ENCODE measurements at places on chromosomes 16 and 17.

DNA sequence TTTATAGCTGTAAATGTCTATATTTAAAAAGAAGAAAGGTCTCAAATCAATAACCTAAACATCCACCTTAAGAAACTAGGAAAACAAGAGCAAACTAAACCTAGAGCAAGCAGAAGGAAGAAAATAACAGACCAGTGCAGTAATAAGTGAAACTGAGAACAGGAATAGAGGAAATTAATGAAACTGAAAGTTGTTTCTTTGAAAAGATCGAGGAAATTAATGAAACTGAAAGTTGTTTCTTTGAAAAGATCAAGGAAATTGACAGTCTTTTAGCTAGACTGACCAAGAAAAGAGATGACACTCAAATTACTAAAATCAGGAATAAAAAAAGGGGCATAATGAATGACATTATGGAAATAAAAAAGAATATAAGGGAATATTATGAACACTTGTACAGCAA lies 46.4 kb downstream of the SLFN5 start:
- H3K4me1 ChIP-seq = peaks cover 16% of the 10 kb centered on the region
- peak overlapping the region; percentile 4 for H3K4me3 ChIP-seq
- H3K27ac ChIP-seq = no peak overlapping the region
- H3K36me3 ChIP-seq = no peaks in the 10 kb centered on the region
- no peaks in the 10 kb centered on the region for H3K27me3 ChIP-seq
- DNase-seq = no peak

DNA sequence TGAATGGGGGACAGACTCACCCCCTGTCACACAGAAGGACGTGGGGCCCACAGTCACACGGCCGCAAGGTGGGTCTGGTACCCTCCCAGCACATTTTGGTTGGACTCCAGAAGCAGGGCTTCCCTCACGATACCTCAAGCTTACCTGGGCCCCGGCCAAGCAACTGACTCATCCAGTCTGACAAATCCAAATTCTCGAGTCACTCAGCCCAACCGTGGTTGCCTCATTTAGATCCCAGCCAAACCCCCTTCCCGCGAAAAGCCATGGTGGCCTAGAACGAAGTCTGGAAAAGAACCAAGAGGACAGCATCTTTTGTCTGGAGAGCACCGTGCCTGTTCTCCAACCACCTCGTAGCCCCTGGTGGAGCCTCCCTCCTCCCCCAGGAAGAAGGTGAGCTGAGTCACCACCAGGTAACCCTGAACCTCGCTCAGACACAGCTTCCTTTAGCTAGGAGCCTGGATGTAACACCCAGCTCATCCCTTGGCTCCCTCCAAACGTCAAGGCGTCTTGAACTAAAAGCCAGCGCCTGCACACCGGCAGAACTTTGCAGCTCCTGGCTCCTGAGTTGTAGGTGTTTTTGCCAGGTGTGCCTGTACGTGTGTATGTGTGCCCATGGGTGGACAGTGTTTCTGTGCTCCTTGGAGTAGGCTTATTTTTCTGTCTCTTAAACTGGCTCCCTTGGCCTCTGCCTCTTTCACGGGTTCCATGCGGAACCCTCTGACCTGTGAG lies 78.9 kb downstream of the CMIP start:
- H3K27me3 ChIP-seq = no peaks in the 10 kb centered on the region
- peaks cover 73% of the 10 kb centered on the region for H3K4me1 ChIP-seq
- peaks cover 4% of the 10 kb centered on the region for H3K36me3 ChIP-seq
- no peak overlapping the region for H3K27ac ChIP-seq

DNA sequence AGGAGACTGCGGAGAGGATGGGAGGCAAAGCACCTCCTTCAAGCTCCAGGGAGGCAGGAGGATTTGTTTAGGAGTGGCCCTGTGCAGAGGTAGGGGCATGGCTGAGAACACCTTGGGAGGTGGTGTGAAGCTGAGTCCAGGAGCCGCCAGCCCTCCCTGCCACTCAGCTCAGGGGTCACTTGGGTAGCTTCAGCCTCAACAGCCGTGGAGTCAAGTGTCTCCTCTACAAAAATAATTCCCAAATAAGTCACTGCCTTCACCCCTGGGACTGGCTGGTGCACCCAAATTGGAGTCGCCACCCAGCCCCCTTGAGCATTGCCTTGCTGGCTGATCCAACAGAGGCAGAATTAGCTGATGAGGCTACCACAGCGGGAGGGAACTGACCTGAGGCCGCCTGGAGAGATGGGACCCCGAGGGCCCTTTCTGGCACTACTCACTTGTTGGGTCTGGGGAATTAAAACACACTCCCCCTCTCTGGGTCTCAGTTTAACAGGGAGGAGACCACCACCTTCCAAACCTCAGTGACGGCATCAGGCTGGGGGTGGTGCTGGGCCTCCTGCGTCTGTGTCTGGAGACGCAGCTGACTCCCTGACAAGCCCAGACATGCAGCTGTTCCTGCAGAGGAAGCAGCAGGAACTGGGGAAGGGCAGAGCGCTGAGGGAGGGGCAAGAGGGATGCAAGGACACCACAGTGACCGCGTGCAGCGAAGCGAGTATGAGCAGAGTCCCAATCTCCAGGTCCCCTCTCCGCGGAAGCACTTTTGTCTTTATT lies 87.9 kb upstream of the TOB1 start:
- H3K36me3 ChIP-seq = no peaks in the 10 kb centered on the region
- peaks cover 24% of the 10 kb centered on the region for H3K4me1 ChIP-seq
- no peak for DNase-seq

DNA sequence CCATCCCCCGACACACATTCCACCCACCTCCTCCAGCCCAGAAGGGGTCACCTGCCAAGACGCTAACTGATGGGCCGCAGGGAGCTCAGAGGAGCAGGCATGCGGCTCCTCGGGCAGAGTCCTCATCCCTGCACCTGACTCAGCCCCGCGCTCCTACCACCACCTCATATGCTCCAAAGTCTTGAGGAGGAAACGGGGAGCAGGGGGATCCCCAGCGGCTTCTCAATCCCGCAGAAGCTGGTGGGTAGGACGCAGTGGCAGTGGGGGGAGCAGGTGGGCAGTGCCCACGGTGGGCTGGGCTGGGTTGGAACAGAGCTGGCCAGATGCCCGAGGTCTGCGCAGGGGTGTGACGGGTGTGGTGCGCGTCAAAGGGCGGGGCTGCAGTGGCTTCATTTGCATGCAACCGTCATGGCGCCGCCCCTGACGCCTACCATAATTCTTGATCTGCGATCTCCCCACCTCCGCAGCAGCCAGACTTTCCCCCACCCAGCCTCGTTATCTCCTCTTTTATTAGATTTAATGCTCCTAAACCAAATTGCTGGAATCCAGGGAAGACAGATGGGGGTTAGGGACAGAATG lies 39.0 kb upstream of the EMP2 start:
- no peak overlapping the region for H3K4me3 ChIP-seq
- no peak overlapping the region for H3K27ac ChIP-seq
- peaks cover 18% of the 10 kb centered on the region for H3K27me3 ChIP-seq
- no peaks in the 10 kb centered on the region for H3K36me3 ChIP-seq

GRCh38 chr17:21173543-21173942 lies 40.4 kb downstream of the TMEM11 start:
- no peak overlapping the region for H3K27ac ChIP-seq
- DNase-seq = no peak
- H3K4me3 ChIP-seq = no peak overlapping the region
- H3K27me3 ChIP-seq = no peaks in the 10 kb centered on the region
- no peaks in the 10 kb centered on the region for H3K4me1 ChIP-seq

DNA sequence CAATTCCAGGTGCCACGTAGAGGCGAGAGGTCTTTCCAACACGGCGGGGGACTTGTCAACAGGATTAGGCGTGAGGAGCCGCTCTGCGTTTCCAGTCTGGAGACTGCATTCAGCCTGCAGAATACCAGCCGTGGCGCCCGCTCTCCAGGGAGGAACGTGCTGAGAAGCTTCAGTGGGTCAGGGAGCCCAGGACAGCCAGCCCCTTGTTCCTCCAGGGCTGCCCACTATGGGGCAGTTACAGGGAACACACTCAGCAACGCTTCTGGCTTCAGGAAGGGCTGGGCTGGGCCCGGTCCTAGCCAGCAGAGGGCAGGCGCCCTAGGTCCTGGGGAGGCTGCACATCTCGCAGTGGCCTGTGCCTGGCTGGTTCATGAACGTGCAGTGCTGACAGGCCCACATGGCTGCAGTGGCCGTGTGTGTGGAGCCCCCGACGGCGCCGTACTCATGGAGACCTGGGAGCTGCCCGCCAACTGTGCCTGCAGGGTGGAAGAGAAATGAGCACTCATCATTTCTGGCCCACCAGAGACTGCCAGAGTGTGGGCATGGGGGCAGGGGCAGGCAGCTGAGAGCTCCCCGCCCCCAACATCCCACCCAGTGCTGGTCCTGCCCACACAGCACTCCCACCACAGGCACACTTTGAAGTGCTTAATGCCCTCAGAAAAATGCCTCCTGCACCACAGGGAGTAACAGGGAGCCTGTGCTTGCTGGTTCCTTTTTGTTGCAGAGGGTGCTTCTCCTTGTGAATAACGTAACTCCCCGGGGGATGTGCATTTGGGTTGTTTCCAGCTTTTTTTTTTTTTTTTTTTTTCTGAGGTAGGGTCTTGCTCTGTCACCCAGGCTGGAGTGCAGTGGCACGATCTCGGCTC lies 7.0 kb upstream of the FAAP100 start:
- no peak overlapping the region for H3K4me3 ChIP-seq
- DNase-seq = no peak
- peaks cover 4% of the 10 kb centered on the region for H3K4me1 ChIP-seq
- peaks cover 51% of the 10 kb centered on the region for H3K36me3 ChIP-seq
- no peaks in the 10 kb centered on the region for H3K27me3 ChIP-seq
- H3K27ac ChIP-seq = no peak overlapping the region

DNA sequence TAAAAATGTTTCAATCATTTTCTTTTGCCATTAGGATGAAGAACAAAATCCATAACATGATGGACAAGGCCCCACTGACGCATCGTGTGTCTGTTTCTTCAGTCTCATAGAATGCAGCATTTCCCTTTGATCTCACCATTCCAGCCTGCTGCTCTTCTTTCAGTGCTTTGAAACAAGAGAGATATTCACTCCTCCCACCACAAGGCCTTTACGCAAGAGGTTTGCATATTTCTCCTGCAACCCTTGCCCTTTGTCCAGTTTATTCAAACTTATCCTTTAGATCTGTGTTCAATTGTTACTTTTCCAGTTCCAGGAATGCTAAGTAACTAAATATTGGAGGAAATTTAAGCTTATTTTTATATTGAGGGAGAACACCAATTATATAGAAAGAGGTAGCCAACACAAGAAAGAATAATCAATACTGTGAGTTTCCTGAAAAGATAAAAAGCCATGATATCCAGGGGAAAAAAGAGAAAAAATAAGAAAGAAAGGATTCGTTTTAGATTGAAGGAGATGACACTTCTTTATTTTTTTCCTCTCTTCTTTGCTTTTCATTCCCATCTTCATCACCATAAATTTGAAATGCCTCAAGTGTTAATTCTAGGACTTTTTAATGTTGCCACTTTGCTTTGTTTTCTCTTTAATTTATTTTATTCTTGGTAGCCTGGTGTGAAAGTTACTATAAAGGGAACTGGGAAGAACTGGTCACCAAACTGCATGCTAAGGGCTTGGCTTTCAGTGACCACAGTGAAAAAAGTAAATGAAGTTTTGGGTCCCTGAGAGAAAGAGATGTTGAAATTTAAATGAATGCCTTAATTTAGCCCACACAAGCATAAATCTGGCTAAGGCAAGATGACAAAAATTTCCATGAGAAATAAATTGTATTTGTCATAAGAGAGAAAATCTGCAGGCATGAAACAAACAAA lies 102.1 kb downstream of the KIF2B start:
- H3K4me1 ChIP-seq = no peaks in the 10 kb centered on the region
- H3K27ac ChIP-seq = no peak overlapping the region
- H3K27me3 ChIP-seq = no peaks in the 10 kb centered on the region
- no peaks in the 10 kb centered on the region for H3K36me3 ChIP-seq
- DNase-seq = no peak

- no peak overlapping the region for H3K4me3 ChIP-seq
- no peaks in the 10 kb centered on the region for H3K4me1 ChIP-seq
- DNase-seq = no peak
Measured at GRCh38 chr17:71192039-71192555, 928.7 kb upstream of the SOX9 start.

DNA sequence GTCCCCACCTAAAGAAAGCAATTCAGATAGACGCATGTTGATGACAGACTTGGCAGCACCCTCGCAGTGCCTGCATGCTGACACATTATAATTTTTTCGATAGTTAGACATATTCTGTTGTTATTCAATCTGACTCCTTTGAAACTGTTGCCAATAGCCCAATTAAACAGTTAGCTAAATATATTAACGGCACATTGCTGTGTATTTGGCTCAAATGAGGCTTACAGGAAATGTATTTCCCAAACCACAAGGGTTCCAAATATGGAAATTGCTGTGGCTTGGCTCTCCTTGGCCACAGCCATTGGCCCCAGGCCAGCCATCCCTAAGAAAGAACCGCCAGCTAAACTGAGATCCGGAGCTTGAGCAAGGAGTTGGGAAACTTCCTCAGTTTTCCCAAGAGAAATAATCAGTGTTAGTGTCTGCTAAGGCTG lies 31.1 kb downstream of the C16orf82 start:
- no peak overlapping the region for H3K4me3 ChIP-seq
- H3K27ac ChIP-seq = no peak overlapping the region
- H3K27me3 ChIP-seq = peaks cover 14% of the 10 kb centered on the region

- H3K27me3 ChIP-seq = no peaks in the 10 kb centered on the region
- H3K4me3 ChIP-seq = no peak overlapping the region
- DNase-seq = peak; percentile 54
- peaks cover 3% of the 10 kb centered on the region for H3K36me3 ChIP-seq
Measured at GRCh38 chr17:78842881-78843565, 2.4 kb upstream of the USP36 start.

DNA sequence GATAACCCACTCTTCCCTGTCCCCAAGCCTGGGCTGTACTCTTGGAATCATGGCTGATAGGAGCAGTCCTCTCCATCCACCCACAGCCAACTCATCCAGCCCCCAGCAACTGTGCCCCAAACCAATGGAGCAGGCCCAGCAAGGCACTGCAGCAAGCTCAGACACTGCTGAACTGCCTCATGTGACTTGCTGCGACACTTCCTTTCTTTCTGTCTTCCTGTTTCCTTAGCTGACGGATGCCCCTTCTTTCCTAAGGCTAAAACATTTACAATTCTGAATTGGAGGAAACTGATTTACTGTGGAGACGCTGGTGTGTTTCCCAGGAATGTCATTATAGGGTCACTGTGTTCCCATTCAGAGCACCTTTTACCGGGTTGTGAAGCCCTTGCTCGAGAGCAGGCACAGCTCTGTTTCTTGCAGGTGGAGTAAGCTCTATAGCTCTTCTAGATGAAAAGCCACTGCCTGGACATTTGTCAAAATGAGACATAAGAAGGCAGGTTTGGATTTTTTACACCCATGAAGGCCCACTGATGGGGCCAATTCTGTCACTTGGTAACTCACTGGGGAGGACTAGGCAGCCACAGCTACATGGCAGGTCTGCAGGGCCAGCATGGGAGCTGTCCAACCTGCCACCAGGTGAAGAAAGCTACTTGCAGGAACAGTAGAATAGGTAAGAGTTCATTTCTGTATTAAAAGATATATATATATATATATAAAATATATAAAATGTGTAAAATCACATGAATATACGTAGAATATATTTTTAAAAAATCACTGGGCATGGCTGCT lies 27.4 kb downstream of the TMEM11 start:
- H3K4me1 ChIP-seq = no peaks in the 10 kb centered on the region
- no peak for DNase-seq
- peaks cover 35% of the 10 kb centered on the region for H3K36me3 ChIP-seq
- no peak overlapping the region for H3K4me3 ChIP-seq
- H3K27ac ChIP-seq = no peak overlapping the region
- no peaks in the 10 kb centered on the region for H3K27me3 ChIP-seq
